ENCODE measurements at places on chromosomes 2 and 18.

DNA sequence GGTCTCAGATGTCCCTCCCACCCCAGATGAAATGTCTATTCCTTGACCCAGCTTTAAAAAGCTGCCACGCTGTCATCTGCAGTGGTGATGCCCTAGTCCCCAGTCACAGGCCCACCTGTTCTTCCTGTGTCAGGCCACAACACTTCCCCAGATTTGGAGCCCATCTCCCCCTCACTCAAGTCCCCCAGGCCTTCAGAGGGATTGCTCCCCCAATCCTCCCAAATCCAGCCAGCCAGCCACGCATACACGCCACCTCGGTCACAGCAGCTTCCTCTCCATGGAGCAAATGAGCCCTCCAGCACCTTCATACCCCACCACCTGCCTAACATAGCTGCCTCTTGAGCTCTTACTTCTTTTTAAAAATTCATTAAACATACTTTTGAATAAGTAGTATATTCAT lies 7.8 kb downstream of the ASTL start:
- no peak for DNase-seq

DNA sequence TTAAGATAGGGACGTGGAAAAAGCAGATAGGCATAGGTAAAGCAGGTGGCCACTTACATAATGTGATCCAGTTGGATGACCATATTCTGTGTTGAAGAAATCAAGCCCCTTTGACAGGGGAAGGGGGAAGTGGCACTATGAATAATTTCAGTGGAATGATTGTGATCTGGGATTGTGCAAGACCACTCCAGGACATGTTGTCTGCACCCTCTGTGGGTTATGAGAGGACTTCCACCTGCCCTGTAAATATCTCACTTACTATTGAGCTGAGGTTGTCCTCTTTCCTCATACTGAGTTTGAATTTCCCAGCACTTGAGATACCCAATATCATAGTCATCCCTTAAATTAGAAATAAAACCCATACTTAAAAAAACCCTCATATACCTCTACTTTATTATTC lies 220.7 kb downstream of the IRS1 start:
- no peak for DNase-seq

GRCh38 chr2:39696838-39697237 lies 31.1 kb downstream of the TMEM178A start:
- peak; percentile 84 for DNase-seq

DNA sequence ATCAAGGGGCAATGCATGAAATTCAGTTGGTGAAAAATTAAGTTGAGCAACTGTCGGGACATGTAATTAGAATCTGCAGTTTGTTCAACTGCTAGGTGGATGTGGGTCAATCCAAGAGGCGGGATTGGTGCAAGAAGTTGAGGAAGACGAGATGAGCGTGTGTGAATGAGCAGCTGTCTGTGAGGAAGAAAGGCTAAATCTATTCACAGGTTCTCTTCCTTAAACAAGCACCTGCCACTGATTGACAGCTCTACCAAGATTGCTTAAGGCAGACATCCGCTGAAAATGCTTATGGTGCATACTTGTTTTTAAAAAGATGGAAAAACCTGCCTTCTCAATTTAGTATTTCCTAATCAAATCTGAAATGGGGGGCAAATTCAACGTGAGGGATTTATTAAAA lies 323.4 kb upstream of the THUMPD2 start:
- no peak for DNase-seq

GRCh38 chr2:10157293-10157692 lies 34.8 kb downstream of the RRM2 start:
- no peak for DNase-seq

DNA sequence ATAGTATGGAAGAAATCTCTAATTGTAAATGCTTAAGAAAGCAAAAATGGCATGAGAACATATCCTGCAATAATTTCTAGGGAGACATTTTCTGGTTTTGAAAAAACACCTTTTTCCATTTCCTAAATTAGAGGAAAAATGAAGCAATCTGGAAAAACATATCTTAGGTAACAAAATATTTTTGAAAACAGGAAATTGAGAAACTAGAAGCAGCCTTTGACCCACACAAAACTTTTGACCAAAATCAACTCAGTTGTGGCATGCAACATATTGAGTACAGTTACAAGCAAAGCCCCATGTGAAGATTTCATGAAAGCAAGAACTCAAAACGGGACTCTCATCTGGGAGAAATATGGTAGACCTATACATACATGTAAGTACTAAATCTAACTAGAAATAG lies 28.6 kb upstream of the CHAC2 start:
- no peak for DNase-seq

- no peak for DNase-seq
Observed at GRCh38 chr2:148781544-148781943, 93.5 kb upstream of the KIF5C start.

DNA sequence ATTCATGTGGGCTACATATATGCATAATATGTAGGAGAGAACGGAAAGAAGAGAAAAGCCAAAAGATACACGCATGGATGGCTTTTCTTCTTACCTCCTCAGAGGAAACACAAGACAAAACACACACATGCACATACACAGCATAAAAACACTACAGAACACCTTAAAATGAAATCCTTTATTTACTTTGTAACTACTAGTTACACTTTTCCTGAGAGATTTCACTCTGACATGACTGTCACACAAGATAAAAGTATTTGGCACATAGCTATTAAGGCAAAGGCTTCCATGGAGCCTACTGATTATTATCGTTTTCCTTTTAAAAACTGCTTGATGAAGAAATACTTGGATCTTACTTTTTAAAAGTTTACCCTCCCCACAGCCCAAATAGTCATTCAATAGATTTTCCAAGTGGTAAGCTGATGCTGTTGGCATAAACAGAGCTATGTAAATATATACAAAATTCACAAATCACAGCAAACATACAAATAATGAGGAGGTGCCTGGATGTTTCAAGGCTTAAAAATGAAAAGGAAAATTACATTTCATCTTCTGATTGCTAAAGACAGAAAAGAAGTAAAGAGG lies 8.6 kb downstream of the ZEB2 start:
- DNase-seq: no peak

DNA sequence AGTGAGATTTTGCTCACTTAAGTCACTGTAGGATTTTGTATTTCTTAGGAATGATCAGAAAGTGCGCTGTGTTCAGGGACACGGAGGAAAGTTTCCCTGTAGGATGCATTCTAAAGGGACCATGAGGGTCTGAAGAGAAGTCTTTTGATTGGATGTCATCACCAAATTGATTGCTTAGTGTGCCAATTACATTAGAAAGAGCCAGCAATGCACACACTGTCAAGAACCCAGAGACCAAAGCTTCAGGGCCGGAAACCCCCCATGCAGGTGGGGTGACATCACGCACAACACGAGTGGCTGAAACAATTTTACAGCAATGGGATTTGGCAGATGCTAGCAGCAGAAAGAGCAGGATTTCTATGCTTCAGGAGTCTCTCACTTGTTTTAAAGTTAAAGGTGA lies 242.4 kb downstream of the NAPG start:
- DNase-seq: no peak

All from cerebellar nuclear complex (tissue), 1 donor.